ENCODE measurements at places on chromosomes 12 and 14.

- DNase-seq = no peak
Measured at GRCh38 chr14:36524220-36524837, 4.3 kb upstream of the NKX2-1 start.

DNA sequence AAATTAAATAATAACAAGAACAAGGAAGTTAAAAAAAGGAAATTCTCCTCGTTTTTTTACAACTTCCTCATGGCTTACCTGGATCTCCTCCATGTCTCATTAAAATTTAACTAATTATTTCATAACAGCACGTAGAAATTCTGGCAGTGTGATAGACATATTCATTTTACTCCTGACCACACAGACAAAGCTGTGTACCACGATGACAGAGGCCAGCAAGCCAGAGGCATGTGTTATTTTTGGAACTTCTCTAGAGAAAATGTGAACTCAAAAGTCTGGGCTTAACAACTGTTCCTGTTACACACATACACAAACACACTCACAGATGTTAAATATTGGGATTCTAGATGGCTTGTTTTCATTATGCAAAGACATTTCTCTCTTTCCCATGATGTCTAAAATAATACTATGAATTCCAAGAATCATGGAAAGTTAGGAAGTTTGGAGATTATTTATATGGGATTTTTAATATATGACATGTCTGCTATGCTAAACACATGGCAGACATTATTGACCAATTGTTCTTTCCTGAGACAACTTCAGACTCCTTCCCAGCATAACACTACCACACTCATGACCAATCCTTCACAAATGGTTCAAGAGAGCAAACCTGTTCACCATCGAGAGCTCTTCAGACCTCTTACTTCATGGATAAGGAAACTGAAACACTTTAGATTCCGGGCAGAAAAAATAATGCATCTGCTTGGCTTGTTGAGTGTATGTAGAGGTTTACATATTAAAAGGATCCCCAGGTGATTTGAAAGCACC, 158.7 kb downstream of the DACT1 start:
- DNase-seq = no peak

DNA sequence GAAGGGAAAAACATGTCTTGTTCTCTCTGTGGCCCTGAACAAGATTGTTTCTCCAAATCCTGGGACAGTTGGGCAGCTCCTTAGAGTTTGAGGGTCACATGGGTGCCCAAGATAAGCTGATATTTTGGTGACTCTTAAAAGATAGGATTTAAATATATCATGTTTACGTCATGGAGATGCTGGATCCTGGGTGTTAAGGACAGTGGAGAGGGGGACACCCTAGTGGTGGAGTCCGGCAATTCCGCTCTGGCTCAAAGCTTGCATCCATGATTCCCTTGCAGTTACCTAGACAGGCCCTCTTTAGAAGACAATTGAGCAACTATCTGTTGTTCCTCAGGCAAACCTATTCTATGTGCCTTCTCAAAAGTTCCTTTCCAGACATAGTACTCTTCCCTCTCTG, 101.8 kb downstream of the CMKLR1 start:
- DNase-seq = no peak

- DNase-seq = no peak
Measured at GRCh38 chr12:99334285-99335056, 313.1 kb upstream of the GARIN6 start.

DNA sequence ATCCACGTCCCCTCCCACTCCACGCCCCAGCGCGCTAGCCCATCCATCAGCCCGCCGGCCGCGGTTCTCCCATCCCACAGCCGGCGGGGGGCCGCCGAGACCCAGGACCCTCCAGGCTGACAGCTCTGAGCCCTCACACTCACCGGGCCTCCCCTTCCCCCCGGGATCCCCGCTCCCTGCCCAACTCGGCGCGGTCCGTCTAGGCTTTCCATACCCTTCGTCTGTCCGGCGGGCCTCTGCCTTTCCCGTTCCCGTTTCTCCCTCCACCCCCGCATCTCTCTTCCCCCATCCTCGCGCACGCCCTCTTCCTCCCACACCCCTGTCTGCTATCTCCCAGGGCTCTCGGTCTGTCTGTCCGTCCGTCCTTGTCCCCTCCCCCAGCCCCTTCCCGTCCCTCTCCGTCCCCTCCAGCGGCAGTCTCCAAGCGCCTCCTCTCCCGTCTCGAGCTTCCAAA, 726 bp downstream of the ZFHX2 start:
- DNase-seq = no peak

DNA sequence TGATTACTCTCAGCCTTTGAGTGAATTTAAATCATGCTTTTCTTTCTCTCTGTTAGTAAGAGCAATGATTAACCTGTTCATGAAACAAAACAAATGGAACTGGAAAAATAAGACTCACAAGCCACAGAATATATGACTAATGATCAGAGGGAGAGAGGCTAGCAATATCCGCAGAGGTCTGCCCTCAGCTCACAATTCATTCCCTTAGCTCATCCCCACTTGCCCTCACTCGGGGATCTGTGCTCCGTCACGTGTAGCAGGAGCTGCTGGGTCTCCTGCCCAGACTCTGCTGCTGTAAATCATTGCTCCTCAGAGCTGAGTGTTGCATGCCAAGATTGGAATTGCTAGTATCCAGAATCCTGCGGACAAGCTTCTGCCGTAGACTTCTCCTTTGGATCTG, 53.1 kb upstream of the GNG2 start:
- peak; percentile 87 for DNase-seq

DNA sequence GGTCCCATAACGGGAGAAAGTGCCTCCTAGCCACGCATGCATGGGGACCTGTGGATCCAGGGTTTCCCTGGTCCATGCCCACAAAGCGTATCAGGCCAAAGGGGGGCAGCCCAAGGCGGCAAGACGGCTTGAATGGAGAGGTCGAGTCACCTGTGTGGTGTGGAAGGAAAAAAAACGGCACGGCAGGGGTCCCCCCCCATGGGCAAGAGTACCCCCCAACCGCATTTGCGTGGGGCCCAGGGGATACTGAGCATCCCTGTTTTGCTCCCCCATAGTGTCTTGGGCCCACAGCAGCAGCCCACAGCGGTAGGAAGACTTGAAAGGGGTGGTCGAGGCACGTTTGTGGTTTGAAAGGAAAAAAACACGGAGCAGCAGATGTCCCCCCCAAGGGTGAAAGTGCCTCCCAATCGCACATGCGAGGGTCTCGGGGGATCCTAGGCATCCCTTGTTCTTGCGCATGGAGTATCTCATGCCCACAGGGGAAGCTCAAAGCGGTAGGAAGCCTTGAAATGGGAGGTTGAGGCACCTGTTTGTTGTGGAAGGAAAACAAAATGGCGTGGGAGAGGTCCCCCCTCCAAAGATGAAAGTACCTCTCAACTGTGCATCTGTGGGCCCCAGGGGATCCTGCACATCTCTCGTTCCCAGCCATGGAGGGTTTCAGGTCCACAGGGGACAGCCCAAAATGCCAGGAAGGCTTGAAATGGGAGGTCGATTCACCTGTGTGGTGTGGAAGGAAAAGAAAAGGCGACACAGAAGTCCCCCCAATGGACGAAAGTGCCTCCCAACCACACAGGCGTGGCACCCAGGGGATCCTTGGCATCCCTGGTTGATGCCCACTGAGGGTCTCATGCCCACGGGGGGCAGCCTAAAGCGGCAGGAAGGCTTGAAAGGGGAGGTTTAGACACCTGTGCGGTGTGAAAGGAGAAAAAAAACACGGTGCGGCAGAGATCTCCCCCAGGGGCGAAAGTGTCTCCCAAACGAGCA, 577.5 kb downstream of the ALG10 start:
- no peak for DNase-seq

GRCh38 chr14:64806202-64806861, 73.4 kb downstream of the SPTB start:
- DNase-seq = peak; percentile 96

GRCh38 chr12:132259364-132259871, 70.0 kb downstream of the GALNT9 start:
- DNase-seq = no peak

DNA sequence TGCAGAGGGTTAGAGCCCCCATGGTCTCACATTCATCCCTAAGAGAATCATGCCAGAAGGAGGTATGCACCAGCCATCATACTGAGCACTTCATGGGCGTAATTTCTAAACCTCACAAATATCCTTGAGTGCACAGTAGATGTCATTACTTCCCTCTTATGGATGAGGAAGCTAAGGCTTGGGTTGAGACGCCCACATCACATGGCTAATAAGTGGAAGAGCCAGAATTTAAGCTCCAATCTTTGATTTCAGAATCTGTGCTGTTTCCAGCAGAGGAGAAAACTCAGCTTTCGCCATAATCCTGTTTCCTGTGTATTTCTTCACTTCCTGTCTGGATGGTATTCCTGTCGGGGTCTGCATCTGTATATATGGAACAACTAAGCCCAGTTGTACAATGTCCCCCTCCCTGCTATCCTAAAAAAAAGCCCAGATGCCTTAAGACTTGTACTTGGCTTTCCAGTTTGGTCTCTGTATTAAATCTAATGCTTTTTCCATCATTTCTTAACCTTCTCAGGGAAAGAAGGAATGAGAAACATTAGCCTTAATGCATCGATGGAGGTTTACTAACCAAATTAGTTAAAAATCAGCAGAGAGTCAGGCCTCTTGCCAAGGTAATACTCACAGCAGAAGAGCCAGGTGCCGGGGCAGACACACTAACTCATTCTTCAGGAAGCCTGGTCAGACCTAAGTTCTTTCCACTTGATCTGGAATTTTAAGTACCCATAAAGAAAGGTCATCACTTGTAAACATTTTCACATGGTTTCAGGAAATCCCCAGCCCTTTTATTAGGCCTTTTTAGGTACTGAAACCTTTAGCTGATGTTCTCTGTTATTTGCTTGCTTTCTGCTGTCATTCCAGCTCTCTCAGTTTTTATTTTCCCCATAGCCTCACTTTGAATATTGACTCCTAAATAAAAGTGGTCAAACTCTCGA, 5.3 kb downstream of the ISCU start:
- no peak for DNase-seq

DNA sequence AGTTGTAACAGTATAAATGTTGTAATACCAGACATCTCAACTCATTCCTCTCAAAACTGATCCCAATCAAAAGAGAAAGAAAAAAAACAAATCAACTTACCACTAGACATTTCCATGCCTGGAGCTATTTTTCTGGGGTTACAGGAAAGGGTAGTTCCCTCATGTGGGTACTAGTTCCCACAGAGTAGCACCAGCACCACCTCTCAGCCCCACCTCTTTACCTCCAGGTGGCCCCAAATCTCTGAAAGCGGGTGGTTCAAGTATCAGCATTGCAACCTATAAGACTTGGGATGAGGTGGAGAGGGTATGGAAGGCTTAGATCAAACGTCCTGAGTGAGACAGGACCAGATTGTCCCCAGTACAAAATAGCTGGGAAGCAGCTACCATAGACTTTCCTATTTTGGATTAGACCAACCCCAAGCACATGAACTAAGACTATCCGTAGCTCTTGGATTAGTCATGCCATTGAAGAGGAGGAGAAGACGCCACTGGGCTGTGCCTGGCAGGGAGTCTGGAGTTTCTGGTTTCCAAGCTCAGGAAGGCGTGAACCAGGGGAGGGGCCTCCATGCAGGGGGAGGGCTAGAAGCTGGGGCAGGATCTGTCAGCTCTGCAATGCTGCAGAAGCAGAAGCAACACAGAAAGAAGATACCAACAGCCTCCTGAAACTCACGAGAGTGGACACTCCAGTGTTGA, at the start of gene SLC39A2:
SLC39A2 (plus strand) TSS at position 620 of the 693 bp plus-strand sequence. CDS start 154 bp downstream, outside the sequence.
- DNase-seq = peak; percentile 63

DNA sequence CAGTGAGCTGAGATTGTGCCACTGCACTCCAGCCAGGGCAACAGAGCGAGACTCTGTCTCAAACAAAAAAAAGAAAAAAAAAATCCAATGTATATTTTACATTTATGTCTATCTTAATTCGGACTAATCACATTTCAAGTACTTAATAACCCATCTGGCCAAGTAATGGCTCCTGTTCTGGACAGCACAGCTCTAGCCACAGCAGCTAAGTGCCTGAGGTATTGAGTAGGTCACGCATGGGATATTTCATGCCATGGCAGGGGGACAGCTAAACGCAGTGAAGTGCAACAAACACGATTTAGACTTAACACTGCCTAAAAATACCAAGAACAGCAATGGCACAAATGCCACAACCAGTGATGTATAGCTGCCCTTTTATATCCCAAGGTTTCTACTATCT, 8.0 kb downstream of the BAZ1A start:
- no peak for DNase-seq

DNA sequence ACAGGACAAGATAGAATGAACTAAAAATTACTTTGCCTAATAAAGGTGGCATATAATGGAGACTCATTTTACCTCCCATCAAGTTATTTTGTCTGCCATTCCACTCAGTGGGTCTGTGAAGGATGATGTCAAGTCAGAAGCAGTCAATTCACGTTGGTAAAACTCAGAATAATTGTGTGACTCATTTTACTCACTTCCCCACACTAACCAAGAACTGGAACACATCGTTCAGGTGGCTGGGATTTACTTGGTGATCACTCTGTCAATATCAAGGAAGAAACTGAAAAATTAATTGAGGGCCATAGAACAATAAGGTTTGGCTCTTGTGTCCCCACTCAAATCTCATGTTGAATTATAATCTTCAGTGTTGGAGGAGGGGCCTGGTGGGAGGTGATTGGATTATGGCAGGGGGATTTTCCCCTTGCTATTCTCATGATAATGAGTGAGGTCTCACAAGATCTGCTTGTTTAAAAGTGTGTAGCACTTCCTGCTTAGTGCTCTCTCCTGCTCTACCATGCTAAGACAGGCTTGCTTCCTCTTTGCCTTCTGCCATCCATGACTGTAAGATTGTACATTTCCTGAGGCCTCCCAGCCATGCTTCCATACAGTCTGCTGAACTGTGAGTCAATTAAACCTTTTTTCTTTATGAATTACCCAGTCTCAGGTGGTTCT, 35.7 kb upstream of the GTF2A1 start:
- no peak for DNase-seq

DNA sequence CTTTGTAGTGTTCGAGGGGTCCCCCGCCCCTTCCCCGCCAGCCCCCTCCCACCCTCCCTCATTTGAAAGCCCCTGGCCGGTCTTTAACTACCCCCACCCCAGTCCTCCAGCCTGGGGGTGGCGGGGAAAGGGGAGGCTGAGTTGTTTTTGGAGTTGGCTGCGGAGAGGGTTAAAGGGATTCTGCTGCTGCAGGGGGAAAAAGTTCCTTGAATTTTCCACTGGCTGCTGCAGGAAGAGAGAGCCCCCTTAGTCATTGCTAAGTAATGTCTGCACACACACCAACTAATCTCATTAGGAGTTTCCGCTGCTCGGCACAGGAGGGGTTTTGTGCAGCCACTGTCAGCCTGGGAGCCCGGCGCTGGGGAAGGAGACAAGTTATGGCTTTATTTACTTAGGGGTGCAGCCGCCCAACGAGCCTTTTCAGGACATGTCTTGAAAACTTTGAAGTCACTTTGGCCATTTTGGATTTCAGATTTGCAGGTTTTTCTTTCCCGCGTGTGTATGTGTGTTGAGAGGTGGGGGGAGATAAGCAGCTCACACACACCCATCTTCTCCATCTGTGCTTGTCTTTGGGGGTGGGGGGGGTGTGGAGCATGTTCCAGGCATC, 1.8 kb downstream of the ELK3 start:
- peak; percentile 88 for DNase-seq

DNA sequence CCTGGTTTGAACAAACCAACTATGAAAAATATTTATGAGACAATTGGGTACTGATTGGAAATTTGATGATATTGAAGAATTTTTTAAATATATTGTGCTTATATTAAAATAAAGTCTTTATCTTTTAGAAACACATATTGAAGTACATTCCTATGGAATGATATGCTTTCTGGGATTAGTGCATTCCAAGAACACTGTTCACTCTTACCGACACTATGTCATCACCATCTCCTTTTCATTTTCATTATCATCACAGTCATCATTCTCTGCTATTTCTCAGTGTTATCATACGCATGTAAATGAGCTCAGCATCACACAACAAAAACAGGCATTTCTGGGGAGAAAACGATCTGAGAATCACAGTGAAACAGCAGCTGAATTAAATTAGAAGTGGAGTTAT, 513.3 kb upstream of the CCDC196 start:
- peak; percentile 83 for DNase-seq

- DNase-seq = peak; percentile 44
Measured at GRCh38 chr14:83300476-83301064, 1766.9 kb upstream of the SEL1L start.
